ENCODE measurements at places on chromosomes 2 and 18. TPM values are rescaled to one million over a fixed set of nuclear protein-coding genes. Genes with fewer than 3 reads are reported as not detected.

ACOXL gene
- not detected for total RNA-seq

RNF181 gene
- total RNA-seq, result 230 TPM

HK2 gene
- total RNA-seq, result 80.5 TPM

ABHD1 gene
- under 0.01 TPM for total RNA-seq

VWC2L gene
- total RNA-seq, result not detected

GAL3ST2 gene
- total RNA-seq, result 0.85 TPM

TRABD2A gene
- 2.5 TPM for total RNA-seq

CCDC68 gene
- 5.9 TPM for total RNA-seq

B3GNT7 gene
- under 0.01 TPM for total RNA-seq

UGT1A8 gene
- not detected for total RNA-seq

RAX gene
- not detected for total RNA-seq

SEPTIN10 gene
- 84.5 TPM for total RNA-seq

APCDD1 gene
- 0.19 TPM for total RNA-seq

FBXO15 gene
- 0.38 TPM for total RNA-seq

SPDYA gene
- 0.58 TPM for total RNA-seq

CYP26B1 gene
- 0.19 TPM for total RNA-seq

HRH4 gene
- under 0.01 TPM for total RNA-seq

LHCGR gene
- not detected for total RNA-seq

LRATD1 gene
- under 0.01 TPM for total RNA-seq

HS1BP3 gene
- total RNA-seq, result 12.8 TPM

RNF138 gene
- 21.7 TPM for total RNA-seq

Data from regular cardiac myocyte (primary cell).